Neuronal stem cell (in vitro differentiated cells): ENCODE measurements at places on chromosomes 2 and 18.

DNA sequence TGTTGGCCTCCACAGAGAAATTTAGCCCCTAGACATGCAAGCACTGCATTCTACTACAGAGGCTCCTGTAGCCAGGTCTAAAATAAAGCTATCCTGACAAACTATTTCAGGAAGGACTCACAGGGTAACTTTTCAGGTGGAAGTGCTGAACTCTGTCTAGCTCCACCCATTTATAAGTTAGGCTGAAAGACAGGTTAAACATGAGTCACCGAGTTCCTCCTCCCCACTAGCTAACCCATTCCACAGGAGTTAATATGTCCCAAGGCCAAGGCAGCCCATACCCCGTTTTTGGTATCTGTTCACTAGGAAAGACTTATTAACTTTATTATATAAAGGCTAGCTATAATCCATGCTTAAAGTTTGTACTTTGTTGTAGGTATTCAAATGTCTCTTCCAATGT lies 3.5 kb downstream of the CWC22 start:
- H3K27me3 ChIP-seq = no peaks in the 10 kb centered on the region
- H3K4me1 ChIP-seq = peaks cover 6% of the 10 kb centered on the region
- no peak for DNase-seq
- no peak overlapping the region for H3K4me3 ChIP-seq
- no peak overlapping the region for H3K27ac ChIP-seq
- H3K36me3 ChIP-seq = peaks cover 23% of the 10 kb centered on the region

GRCh38 chr2:220469201-220469600 lies 841.8 kb downstream of the SLC4A3 start:
- H3K27ac ChIP-seq = no peak overlapping the region
- H3K36me3 ChIP-seq = no peaks in the 10 kb centered on the region
- no peak for DNase-seq

- H3K27me3 ChIP-seq = no peaks in the 10 kb centered on the region
- DNase-seq = no peak
- H3K4me3 ChIP-seq = no peak overlapping the region
- H3K27ac ChIP-seq = no peak overlapping the region
- no peaks in the 10 kb centered on the region for H3K4me1 ChIP-seq
Observed at GRCh38 chr2:105425936-105426625, 27.2 kb upstream of the FHL2 start.

DNA sequence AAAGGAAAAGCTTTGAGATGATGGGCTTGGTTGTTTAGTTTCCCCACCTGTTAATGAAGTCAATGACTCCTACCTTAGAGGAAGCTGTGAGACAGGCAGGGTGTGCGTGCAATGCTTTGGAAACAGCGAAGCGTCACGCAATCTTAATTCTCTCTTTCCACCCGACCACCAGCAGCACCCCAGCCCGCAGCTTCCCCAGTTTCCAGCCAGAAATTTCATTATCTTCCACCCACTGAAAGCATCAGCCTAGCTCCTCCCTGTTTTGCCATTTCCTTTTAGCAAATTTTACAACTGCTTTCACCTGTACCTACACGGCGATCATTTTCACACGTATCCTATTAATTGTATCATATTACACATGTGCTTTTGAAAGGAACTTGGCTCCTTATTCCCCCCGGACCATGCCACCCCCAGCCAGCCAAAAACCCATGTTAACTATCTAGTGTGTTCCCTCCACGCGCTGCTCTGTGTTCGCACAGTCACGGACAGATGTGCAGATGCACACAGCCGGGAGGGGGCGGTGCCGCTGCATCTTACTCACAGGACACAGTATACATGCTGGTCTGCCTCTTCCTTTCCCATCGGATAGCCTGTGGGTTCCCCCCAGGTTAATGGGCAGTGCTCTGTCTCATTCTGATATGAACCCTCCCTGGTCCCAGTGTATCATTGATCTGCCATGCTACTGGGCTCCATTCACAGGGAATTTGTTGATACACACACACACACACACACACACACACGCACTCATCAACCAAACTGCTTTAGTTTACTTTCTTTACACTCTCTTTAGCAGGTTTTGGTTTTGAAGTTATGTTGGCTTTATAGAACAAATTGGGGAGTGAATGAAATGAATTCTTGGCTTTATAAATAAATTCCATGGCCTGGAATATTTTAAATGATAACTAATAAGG lies 22.4 kb downstream of the CYP27C1 start:
- H3K27me3 ChIP-seq = no peaks in the 10 kb centered on the region
- DNase-seq = no peak
- no peaks in the 10 kb centered on the region for H3K4me1 ChIP-seq
- H3K36me3 ChIP-seq = peaks cover 7% of the 10 kb centered on the region
- H3K27ac ChIP-seq = no peak overlapping the region

GRCh38 chr18:76445741-76446232 lies 49.3 kb downstream of the ZNF516 start:
- H3K27ac ChIP-seq = no peak overlapping the region
- peaks cover 28% of the 10 kb centered on the region for H3K36me3 ChIP-seq
- H3K27me3 ChIP-seq = no peaks in the 10 kb centered on the region
- H3K4me3 ChIP-seq = no peak overlapping the region
- no peak for DNase-seq

DNA sequence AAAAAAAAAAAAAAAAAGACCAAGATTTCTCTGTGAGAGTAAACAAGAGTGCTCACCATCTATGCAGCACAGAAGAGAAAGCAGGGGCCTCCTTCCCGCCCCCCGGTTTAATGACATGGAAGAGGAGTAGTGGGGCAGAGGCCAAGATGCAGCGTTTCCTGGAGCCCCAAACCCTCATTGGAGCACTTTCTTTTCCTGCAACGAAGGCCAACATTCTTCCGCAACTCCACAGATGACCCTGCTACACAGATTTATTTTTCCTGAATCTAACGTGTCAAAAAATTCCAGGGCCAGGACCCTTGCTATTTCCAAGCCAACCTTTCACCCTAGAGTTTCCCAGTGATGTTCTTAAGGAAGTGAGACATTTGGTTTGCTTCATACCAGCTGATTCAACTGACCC lies 189.6 kb downstream of the MIB1 start:
- no peaks in the 10 kb centered on the region for H3K27me3 ChIP-seq
- H3K4me1 ChIP-seq = peaks cover 3% of the 10 kb centered on the region
- no peaks in the 10 kb centered on the region for H3K36me3 ChIP-seq
- DNase-seq = no peak
- H3K27ac ChIP-seq = no peak overlapping the region

- DNase-seq = no peak
- H3K36me3 ChIP-seq = no peaks in the 10 kb centered on the region
- no peak overlapping the region for H3K4me3 ChIP-seq
- H3K27me3 ChIP-seq = no peaks in the 10 kb centered on the region
- peaks cover 2% of the 10 kb centered on the region for H3K4me1 ChIP-seq
Observed at GRCh38 chr18:27636576-27637085, 451.5 kb upstream of the CHST9 start.

- H3K4me1 ChIP-seq = peaks cover 26% of the 10 kb centered on the region
- peaks cover 2% of the 10 kb centered on the region for H3K36me3 ChIP-seq
- DNase-seq = no peak
- peaks cover 2% of the 10 kb centered on the region for H3K27me3 ChIP-seq
Observed at GRCh38 chr2:73982140-73982617, 2.5 kb upstream of the TET3 start.

DNA sequence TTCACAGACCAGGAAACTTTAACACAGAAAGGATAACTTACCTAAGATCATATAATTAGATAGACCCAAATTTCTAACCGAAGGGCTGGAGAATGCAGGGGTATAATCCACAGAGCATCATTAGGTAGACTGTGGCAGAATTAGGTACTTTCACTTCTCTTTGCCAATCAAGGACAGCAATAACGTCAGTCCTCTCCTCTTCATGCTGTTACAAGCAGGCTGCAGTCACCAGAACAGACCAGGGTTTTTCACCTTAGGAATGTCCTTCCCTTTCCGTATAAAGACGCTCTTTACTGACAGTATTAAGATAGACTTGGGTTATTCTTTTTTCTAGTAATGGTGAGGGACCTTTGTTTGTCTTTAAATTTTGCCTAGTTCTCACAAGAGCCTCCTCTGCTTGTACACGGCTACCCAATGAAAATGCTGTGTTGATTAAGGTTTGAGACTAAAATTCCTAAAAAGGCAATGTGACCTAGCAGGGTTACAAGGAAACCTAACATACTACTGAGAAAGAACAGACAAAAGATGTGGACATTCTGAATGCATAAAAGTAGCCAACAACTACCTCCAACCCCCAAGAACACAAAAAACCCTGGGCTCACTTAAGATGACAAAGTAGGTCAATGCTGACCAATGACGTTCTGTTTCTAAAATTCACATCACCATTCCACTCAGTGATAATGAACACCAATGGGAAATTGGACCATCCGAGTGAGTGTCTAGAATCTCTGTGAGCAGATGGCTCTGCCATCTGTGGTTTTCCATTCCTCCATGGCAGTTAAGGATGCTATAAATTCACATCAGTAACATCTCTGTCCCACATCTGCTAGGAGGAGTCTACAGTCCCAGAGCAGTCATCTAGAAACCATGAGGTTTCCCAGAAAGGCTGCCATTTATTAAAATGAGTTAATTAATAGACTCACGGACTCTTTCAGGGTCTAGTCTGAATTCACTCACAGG lies 2.1 kb downstream of the PDIA6 start:
- H3K36me3 ChIP-seq = no peaks in the 10 kb centered on the region
- H3K27me3 ChIP-seq = no peaks in the 10 kb centered on the region
- peaks cover 20% of the 10 kb centered on the region for H3K4me1 ChIP-seq
- no peak overlapping the region for H3K4me3 ChIP-seq
- no peak overlapping the region for H3K27ac ChIP-seq

GRCh38 chr2:170314744-170315447 lies 136.9 kb downstream of the MYO3B start:
- H3K27me3 ChIP-seq = no peaks in the 10 kb centered on the region
- H3K4me3 ChIP-seq = no peak overlapping the region
- DNase-seq = no peak
- peaks cover 35% of the 10 kb centered on the region for H3K4me1 ChIP-seq
- no peaks in the 10 kb centered on the region for H3K36me3 ChIP-seq
